ENCODE measurements at places on chromosomes 6 and 20. TPM values are rescaled to one million over a fixed set of nuclear protein-coding genes. Genes with fewer than 3 reads are reported as not detected.

DNA sequence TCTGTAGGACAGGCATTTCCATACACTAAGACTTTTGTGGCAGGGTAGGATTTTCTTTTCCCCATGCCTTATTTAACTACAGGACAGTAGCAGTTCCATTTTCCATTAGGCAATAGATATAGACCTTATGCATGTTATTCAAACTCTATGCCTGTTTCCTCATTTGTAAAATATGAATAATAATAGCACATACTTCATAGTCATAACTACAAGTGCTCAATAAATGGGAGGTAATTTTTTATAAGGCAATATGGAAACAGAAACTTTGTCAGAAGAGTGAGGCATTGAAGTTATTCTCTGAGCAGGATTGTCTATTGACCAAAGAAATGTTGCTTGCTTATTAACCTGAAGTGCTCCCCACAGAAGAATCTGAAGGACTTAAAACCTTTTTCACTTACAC lies 41.9 kb upstream of the TNFRSF21 start:
- no peaks in the 10 kb centered on the region for H3K27me3 ChIP-seq
- H3K4me3 ChIP-seq: no peak overlapping the region
- DNase-seq: no peak
- peaks cover 5% of the 10 kb centered on the region for H3K4me1 ChIP-seq

Gene SLC18B1
- polyA plus RNA-seq: 12.4 TPM

- H3K4me1 ChIP-seq: peaks cover 21% of the 10 kb centered on the region
- no peak overlapping the region for H3K4me3 ChIP-seq
- peaks cover 13% of the 10 kb centered on the region for H3K27me3 ChIP-seq
- no peak overlapping the region for H3K27ac ChIP-seq
- DNase-seq: no peak
These were observed 2.0 kb downstream of the FRS3 start for GRCh38 chr6:41777551-41778285.

DNA sequence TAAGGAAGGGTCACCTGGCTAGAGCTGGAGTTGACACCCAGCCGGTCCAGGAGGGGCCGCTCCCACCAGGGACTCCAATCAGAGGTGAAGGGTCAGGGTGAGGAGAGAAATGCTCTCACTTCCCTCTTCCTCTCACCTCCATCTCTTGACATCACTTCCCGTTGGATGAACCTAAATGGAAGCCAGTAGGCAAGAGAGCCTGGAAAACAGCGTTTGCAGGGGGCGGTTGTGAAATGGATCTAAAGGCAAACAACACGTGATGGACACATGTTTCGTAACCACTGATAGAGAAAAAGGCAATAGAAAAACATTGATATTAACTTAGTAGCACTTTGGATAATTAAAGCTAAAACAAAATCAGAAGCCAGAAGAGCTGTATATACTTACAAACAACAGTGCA lies 105.6 kb upstream of the FOXA2 start:
- H3K4me3 ChIP-seq: no peak overlapping the region
- no peak overlapping the region for H3K27ac ChIP-seq
- no peaks in the 10 kb centered on the region for H3K4me1 ChIP-seq
- DNase-seq: no peak
- H3K27me3 ChIP-seq: no peaks in the 10 kb centered on the region

DNA sequence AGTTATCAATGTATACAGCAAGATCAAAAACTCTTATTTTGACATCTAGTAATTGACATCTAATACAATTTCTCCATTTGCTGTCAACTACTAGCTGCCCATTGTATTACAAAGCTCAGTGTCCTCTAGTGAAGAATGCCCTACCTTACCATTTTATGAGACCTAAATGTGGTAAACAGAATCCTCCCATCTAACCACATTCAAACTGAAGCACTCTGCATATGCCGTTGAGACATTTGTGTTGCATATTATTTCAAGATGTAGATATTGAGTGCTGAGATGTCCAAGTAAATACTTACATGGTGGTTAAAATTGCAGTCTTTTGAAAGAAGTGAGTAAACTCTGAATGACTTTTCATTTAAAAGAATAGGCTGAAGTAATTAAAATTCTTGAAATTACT lies 597 bp upstream of the GLYATL3 start:
- no peaks in the 10 kb centered on the region for H3K27me3 ChIP-seq
- no peak overlapping the region for H3K27ac ChIP-seq
- H3K4me1 ChIP-seq: no peaks in the 10 kb centered on the region
- DNase-seq: no peak

DNA sequence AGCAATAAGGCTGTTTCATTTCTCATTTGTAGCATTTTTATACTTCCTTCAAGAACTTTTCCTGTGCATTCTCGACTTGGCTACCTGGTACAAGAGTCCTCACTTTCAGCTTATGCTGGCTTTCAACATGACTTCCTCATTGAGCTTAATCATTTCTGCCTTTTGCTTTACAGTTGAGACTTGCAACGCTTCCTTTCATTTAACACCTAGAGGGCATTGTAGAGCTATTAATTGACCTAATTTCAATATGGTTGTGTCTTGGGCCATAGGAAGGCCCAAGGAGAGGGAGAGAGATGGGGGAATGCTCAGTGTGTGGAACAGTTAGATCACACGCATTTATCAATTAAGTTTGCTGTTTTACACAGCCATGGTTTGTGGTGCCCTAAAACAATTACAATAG lies 37.2 kb downstream of the SLC22A2 start:
- no peak overlapping the region for H3K4me3 ChIP-seq
- no peak for DNase-seq
- no peaks in the 10 kb centered on the region for H3K4me1 ChIP-seq
- no peak overlapping the region for H3K27ac ChIP-seq

GRCh38 chr6:118565311-118565960 lies 17.3 kb downstream of the PLN start:
- no peaks in the 10 kb centered on the region for H3K4me1 ChIP-seq
- peaks cover 21% of the 10 kb centered on the region for H3K36me3 ChIP-seq
- H3K4me3 ChIP-seq: no peak overlapping the region
- H3K27me3 ChIP-seq: no peaks in the 10 kb centered on the region

GRCh38 chr6:29947077-29947980 lies 5.0 kb downstream of the HLA-A start:
- H3K4me1 ChIP-seq: peaks cover 5% of the 10 kb centered on the region
- no peak overlapping the region for H3K27ac ChIP-seq
- H3K36me3 ChIP-seq: peaks cover 56% of the 10 kb centered on the region
- H3K4me3 ChIP-seq: no peak overlapping the region

DNA sequence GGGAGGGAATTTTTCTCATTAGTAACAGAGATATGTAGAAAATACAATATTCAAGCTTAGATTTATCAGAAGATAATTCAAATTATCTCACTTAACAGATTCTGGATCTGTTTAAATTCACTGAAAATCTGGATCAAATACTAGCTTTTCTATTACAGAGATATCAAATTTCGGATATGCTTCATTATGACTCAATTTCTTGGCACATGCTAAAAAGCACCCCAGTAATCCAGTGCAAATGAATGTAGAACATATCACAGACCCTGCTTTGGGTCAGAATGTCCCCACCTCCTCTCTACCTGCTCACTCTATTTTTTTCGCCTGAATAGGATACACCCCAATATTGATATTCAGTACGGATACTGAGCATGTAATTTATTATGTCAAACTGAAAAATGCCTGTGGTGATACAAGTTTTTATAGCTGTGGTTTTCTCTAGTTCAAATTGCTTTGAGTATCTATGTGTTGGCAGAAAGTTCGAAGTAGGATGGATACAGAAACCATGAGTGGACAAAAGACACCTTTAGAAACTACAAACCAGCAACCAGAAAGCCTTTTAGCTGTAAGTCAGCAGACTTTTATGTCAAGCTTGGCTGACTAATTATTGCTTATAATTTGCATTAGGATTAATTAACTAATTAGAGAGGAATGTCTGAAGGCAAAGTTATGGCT lies 290.0 kb downstream of the TFAP2B start:
- H3K27ac ChIP-seq: no peak overlapping the region
- DNase-seq: no peak
- no peak overlapping the region for H3K4me3 ChIP-seq
- no peaks in the 10 kb centered on the region for H3K27me3 ChIP-seq

GRCh38 chr6:2731281-2731909 lies 19.3 kb downstream of the MYLK4 start:
- DNase-seq: no peak
- H3K27ac ChIP-seq: no peak overlapping the region
- no peaks in the 10 kb centered on the region for H3K4me1 ChIP-seq

DNA sequence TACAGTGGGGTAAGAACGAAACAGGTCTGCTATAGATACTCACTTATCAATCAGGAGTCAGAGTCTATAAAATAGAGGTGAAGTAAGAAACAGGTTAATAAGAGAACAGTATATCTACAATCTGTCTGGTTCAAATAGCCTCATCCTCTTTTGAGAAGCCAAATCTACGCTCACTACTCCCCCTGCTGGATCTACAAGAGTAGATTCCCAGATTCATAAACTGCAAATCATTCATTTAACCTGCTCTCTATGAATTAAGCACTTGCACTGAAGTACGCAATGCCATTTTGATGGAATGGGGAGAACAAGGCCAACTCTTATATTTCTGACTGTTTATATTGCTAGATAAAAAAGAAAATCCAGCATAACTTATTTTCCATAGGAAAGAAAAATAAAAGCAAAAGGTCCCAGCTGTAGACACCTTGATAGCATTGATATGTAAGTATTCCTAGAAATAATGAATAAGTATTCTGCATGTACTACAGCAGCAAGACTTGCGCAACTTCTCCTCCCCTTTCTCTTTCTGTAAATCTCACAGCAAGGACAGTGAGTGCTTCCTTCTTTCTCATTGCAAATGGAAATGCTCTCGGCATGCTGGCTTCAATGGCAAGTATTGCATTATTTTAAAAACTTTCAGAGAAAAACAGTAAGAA lies 92.3 kb downstream of the RFX6 start:
- no peak overlapping the region for H3K4me3 ChIP-seq
- H3K27me3 ChIP-seq: no peaks in the 10 kb centered on the region
- no peaks in the 10 kb centered on the region for H3K4me1 ChIP-seq
- H3K36me3 ChIP-seq: no peaks in the 10 kb centered on the region

Gene SASH1
- polyA plus RNA-seq: 7.0 TPM

GRCh38 chr6:166561771-166562359 lies 24.6 kb downstream of the RAMACL start:
- no peak for DNase-seq
- no peak overlapping the region for H3K4me3 ChIP-seq
- H3K4me1 ChIP-seq: no peaks in the 10 kb centered on the region
- H3K27ac ChIP-seq: no peak overlapping the region
- no peaks in the 10 kb centered on the region for H3K36me3 ChIP-seq

DNA sequence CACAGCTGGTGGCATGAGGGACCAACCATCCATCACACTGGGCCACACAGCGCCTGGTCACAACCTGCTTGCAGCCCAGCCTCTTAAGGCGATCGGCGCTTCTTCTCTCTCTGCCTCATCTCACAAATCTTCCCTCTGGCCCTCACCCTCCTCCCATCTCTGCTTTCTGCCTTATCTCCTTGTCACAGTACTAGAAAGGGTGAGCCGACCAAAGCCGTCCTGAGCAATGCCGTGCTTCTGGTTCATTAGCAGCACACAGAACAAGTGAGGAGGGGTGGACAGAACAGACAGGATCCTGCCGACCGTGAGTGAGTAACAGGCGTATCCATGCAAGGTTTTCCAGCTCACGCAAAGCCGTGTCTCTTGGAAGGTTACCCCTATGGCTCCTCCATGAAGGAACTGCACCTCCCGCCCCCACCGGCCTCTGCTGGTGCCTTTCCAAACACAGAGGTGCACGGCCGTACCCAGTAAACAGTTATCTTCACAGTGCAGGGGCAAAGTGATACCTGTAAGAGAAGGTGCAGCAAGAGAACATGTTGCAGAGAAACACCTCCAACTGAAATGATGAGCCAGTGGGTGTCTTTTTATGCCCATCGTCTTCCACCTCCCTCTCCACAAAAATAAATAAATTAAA lies 331.7 kb downstream of the FARS2 start:
- H3K27ac ChIP-seq: no peak overlapping the region
- no peak for DNase-seq
- H3K36me3 ChIP-seq: no peaks in the 10 kb centered on the region

DNA sequence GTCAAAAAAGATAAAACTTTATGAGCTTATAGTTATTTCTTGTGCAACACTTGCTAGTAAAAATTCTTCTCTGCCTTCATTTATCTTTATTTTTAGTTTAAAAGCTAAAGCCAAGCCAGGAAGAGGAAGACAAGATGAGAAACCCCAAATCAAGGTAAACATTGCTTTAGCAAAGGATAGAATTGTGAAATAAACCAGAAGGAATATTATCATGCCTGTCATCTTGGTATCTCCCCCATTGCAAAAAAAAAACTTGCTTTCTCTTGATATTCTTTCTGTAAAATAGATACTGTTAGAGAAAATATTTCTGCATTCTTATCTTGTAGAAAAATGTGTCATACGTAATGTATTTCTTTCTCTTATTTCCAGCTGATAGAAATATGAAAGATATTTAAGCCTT lies 432.8 kb downstream of the GJA1 start:
- H3K4me3 ChIP-seq: no peak overlapping the region
- no peak overlapping the region for H3K27ac ChIP-seq
- no peaks in the 10 kb centered on the region for H3K4me1 ChIP-seq
- no peak for DNase-seq

Gene AGPAT4
- polyA plus RNA-seq: 2.9 TPM

- H3K4me1 ChIP-seq: no peaks in the 10 kb centered on the region
- no peak overlapping the region for H3K4me3 ChIP-seq
- H3K36me3 ChIP-seq: peaks cover 9% of the 10 kb centered on the region
- DNase-seq: no peak
- H3K27me3 ChIP-seq: no peaks in the 10 kb centered on the region
These were observed 12.0 kb upstream of the GMDS start for GRCh38 chr6:2257363-2257762.

DNA sequence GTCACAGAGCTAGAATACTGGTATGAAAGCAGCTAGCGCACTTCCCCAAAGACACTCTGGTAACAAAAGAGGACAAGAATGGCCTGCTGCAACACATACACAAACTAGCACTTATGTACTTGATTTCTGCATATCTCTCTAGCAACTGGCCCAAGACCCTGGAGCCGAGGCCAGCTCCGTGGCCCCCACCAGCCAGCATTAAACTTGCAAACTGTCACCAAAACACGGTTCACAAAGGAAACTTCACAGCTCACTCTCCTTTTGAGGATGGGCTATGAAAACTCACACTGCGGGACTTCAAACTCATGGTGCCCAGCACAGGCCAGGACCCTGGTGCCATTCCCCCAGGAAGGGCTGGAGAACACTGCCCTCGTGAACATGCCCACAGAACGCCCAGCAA lies 115.9 kb upstream of the RPS6KA2 start:
- DNase-seq: no peak
- peaks cover 2% of the 10 kb centered on the region for H3K4me1 ChIP-seq
- no peaks in the 10 kb centered on the region for H3K36me3 ChIP-seq

- no peaks in the 10 kb centered on the region for H3K4me1 ChIP-seq
- DNase-seq: no peak
- H3K4me3 ChIP-seq: no peak overlapping the region
- no peaks in the 10 kb centered on the region for H3K36me3 ChIP-seq
- no peak overlapping the region for H3K27ac ChIP-seq
- H3K27me3 ChIP-seq: no peaks in the 10 kb centered on the region
These were observed 136.8 kb downstream of the EPHA7 start for GRCh38 chr6:93282521-93283031.
